ENCODE measurements at places on chromosomes 2 and 18.
A peak's percentile ranks its signal among the peaks of the same experiment; 100 is the strongest.

- no peak for DNase-seq
These were observed 295.0 kb upstream of the KCNH7 start for GRCh38 chr2:163133602-163134001.

DNA sequence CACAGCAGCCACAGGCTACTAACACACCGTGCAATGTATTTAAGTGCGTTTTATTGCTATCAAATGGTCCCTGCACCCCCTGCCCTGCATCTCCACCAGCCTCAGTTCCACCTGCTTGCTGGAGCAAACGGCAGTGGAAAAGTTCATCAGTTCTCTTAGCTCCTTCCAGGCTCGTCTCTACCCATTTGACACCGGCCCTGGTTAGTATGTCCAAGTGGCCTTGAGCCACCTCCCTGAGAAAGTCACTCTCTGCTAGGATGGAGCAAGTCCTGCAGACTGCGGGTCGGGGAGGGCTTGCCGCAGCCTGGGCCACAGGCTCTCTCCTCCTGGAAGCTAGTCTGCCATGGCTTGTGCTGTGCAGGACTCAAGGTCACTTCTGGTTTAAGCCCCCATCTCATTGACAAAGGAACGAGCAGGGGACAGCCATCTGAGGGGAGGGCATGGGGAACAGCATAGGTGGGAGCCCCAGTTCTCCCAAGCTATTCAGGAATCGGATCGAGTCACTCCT, 74.9 kb downstream of the RHOB start:
- peak; percentile 49 for DNase-seq

DNA sequence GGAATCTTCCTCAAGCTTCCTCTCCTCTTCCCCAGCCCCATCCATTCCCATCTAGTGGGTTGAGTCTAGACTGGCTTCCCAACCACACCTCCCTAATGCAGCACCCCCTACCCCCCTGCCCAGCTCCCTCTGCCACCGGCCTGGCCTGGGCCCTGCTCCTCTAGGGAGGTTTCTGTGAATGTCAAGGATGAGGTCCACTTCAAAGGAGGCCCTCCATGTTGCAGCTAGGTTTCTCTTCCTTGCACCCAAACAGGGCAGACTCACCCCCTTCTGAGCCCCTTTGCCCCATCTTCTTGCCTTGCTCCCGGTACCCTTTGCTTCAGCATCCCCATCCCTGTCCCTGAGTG, 18.3 kb downstream of the EMX1 start:
- DNase-seq, result no peak

GRCh38 chr2:85540133-85540648, 1.2 kb downstream of the MAT2A start:
- no peak for DNase-seq

GRCh38 chr2:62958206-62958605, 92.4 kb upstream of the OTX1 start:
- no peak for DNase-seq

DNA sequence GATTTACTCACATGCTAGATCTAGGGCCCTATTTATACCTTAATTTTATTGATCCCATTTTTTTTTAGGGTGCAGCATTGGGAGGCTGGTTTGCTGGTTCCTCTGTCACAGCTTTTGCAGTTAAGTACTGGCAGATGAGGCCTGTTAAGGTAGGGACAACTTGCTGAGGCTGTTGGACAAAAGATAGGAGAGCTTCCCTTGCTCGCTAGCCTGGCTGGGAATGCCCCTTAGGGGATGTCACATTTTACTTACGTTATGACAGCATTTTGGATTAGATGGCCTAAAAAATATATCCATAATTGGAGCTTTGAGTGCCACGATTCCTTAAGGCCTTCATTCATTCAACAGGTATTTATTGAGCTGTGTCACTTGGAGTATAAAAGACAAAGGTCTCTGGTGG, 8.2 kb downstream of the LGALSL start:
- no peak for DNase-seq

DNA sequence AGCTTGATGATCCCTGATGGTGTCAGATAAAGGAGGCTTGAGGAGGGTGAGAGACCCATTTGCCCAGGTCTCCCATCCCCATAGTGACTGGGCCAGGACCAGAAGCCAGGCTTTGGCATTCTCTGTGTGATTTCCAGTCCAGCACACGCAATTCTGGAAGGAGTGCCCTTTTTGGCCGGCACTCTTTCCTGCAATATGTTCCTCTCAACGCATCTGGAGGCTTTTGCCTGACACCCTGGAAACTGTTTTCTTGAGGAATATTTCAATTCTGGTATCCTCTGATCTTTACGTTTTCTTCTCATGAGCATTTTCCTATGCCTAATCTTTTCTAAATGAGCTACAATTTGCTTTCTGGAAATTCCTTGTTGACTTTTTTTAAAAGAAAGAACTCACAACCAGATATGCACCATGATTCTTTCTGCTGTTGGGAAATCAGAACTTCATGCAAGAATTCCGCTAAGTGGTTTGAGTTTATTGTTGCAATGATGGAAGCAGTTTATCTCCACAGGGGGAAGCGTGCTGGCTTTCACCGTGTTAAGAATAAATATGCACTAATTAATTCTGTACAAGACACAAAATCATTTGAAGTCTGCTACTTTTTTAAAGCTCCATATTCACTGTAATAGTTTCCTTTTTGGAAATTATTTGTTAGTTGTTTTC, 143.7 kb downstream of the NAPG start:
- no peak for DNase-seq

GRCh38 chr2:100126897-100127401, 15.4 kb downstream of the AFF3 start:
- DNase-seq, result no peak

- DNase-seq, result no peak
These were observed 20.0 kb downstream of the ME2 start for GRCh38 chr18:50898919-50899318.

DNA sequence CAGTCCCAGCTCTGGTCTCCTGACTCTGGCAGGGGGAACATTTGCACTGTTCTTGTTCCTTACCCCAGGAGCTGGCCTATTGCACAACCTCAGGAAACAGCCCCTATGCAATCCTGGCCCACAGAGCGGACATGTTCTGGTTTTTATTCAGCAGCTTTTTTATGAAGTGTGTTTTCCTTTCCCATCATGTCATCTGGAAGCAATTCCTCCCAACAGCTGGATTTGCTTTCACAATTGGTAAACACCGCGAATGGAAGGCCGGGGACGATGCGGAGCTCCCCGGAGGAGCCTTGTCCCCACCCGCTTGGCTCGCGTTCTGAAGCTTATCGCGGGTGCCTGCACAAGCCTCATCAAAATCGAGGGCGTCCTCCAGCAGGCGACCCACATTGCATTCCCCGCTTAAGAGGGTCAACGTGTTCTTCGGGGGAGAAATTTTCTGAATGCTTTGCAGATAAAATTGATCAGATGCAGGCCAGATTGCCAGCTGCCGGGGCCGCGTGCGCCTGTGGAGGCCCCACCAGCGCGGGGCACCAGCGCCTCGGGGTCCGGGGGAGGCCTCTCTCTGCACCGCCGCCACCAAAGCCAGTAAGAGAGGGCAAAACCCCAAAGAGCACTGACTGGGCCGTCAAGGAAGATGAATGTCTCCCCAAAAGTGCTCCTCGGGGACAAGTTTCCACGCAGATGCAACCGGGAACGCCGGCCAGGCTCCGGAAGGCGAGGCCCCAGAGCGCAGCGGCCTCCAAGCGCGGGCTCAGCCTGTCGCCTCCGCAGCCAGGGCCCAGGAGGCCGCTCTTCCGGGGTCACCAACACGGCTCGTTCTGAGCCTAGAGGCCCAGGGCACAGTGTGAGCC, 60.3 kb upstream of the SP3 start:
- DNase-seq, result peak; percentile 96

- no peak for DNase-seq
These were observed 171.2 kb upstream of the MYO3B start for GRCh38 chr2:170006587-170007325.

GRCh38 chr18:42559069-42559690, 556.3 kb downstream of the RIT2 start:
- no peak for DNase-seq
